Sigmoid colon (tissue), 7 donors: ENCODE measurements at places on chromosomes 1 and 21. TPM values are rescaled to one million over a fixed set of nuclear protein-coding genes. Genes with fewer than 3 reads are reported as not detected.

C8B gene
- total RNA-seq, result not detected

TAS1R1 gene
- total RNA-seq, result not detected

DNA sequence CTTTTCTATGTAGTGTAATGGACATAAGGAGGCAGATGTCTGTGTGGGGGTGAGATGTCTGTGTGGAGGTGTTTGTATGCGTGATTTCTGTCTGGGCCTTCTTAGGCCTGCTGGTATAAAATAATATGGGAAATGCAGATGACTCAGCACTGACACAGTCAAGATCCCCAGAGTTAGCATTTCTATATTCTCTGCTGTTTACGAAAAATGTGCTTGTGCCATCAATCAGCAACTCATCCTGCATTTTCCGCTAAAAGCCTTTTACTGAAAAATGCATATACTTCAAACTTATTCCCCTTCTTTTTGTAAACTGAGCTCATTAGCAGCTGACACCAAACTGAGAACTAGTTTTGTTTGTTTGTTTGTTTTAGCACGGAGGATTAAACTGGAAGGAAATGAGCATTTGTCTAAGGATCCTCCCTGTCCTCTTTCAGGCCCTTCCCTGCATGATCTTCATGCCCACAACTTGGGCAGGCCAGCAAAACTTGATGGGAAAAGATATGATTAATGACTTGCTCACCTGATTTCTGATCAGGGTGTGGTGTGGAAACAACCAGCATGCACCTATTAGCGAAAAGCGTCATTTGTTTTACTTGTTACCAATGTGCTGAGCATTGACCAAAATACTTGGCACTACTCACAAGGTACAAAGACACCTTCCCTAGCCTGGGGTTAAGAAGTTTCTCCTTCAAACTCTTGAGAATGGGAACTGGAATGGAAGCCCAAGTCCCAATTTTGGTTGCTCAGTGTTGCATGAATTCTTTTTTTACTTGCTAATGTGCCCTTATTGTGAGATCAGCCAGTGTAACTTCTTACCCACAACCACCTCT lies 77.4 kb downstream of the NDUFS5 start:
- peak overlapping the region; percentile 99 for H3K27ac ChIP-seq
- no peaks in the 10 kb centered on the region for H3K27me3 ChIP-seq
- H3K36me3 ChIP-seq, result no peaks in the 10 kb centered on the region
- H3K4me1 ChIP-seq, result peaks cover 49% of the 10 kb centered on the region
- H3K4me3 ChIP-seq, result no peak overlapping the region

- H3K4me1 ChIP-seq, result no peaks in the 10 kb centered on the region
- H3K36me3 ChIP-seq, result no peaks in the 10 kb centered on the region
- no peaks in the 10 kb centered on the region for H3K27me3 ChIP-seq
- H3K4me3 ChIP-seq, result no peak overlapping the region
These were observed 56.6 kb downstream of the KIF21B start for GRCh38 chr1:200966934-200967333.

DNA sequence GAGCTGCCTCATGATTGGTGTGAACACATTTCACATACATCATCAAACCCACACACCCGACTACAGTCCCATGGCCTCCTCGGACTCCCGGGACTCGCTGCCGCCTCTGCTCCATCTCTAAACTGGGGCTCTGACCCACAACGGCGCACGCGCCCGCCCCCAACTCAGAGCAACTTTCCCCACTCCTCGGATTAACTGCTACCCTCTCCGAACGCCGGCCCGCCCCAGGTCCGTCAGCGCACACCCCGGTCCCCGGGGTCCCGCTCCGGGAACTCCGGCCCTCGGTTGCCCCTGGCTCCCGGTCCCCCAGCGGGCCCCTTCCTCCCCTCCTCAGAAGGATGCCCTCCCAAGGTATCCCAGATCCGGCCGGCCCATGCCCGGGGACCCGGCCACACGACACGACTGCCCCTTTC lies 740 bp downstream of the DSTYK start:
- H3K27me3 ChIP-seq, result no peaks in the 10 kb centered on the region
- H3K4me3 ChIP-seq, result peak overlapping the region; percentile 92
- H3K4me1 ChIP-seq, result peaks cover 16% of the 10 kb centered on the region
- peak; percentile 71 for DNase-seq
- peak overlapping the region; percentile 90 for H3K27ac ChIP-seq

GRCh38 chr1:203340112-203340790 lies 10.7 kb downstream of the FMOD start:
- H3K4me1 ChIP-seq, result no peaks in the 10 kb centered on the region
- no peak overlapping the region for H3K4me3 ChIP-seq
- no peaks in the 10 kb centered on the region for H3K36me3 ChIP-seq
- H3K27ac ChIP-seq, result no peak overlapping the region
- DNase-seq, result peak; percentile 89
- no peaks in the 10 kb centered on the region for H3K27me3 ChIP-seq

DNA sequence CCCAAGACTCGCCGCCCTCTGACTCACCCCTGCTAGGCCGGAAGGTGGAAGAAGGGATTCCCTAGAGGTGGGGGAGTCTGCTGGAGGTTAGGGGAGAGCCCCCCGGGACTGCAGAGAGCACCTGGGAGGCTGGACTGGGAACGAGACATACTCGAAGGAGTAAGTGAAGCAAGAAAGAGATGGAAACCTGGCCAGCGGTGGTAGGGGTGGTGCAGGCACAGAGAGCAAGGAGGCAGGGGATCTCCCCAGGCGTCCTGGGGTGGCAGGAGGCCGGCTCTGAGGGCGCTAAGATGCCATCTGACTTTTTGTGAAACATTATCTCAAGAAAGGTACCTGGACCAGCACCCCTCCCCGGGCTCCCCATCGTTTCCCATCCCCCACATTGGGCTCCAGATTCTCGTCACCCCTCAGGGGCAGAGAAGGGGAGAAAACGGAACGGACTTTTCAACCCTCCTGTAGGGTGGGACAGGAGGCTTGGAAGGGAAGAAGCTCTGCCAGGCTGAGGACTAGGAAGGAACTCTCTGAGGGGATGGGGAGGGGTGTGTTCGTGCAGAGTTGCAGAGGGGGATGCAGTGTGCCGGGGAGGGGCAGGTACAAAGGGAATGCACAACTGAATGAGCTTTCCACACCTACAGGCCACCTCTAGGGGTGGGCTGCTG lies 708 bp downstream of the CHRNB2 start:
- no peak overlapping the region for H3K27ac ChIP-seq
- peaks cover 9% of the 10 kb centered on the region for H3K4me1 ChIP-seq
- no peaks in the 10 kb centered on the region for H3K36me3 ChIP-seq
- peak; percentile 50 for DNase-seq

DNA sequence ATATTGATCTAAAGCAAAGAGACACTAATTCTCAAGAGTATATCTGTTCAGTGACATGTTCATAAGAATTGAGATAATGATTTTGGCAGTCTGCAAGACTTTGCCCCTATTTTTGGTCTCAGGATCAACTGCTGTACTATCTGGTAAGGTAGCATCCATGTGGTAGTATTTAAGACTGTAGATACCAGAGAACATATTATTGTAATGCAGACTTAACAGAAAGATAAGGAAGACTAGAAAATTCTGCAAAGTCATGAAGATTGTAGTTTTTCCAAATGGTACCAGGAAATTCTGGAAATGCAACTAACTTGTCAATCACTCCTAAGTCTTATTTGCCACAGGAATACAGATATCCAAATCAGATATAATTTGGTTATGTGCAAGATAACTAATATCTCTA lies 35.1 kb downstream of the RNF2 start:
- H3K27me3 ChIP-seq, result no peaks in the 10 kb centered on the region
- no peaks in the 10 kb centered on the region for H3K4me1 ChIP-seq

DNA sequence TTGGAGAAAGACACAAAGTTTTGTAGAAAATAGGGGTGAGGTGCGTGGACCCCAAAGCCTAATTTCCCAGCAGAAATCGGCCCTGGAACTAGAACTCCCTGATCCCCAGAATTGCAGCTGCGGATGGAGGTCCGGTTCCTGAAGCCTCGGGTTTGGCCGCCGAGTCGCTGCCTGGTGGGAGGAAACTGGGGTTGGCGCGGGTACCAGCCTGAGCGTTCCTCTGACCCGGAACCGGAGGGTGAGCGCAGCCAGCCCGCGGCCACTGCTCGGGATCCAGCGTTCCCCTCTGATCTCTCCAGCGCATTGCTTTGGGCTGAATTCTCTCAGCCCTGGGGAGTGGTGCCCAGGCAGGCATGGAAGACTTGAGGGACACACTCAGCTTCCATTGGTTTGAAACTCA lies 1.6 kb downstream of the ST6GALNAC5 start:
- peak overlapping the region; percentile 36 for H3K27ac ChIP-seq
- H3K36me3 ChIP-seq, result no peaks in the 10 kb centered on the region
- peaks cover 30% of the 10 kb centered on the region for H3K4me1 ChIP-seq
- peak overlapping the region; percentile 50 for H3K4me3 ChIP-seq
